ENCODE measurements at places on chromosomes 6 and 20.

GRCh38 chr6:169370666-169371343 lies 117.2 kb upstream of the THBS2 start:
- DNase-seq, result no peak

DNA sequence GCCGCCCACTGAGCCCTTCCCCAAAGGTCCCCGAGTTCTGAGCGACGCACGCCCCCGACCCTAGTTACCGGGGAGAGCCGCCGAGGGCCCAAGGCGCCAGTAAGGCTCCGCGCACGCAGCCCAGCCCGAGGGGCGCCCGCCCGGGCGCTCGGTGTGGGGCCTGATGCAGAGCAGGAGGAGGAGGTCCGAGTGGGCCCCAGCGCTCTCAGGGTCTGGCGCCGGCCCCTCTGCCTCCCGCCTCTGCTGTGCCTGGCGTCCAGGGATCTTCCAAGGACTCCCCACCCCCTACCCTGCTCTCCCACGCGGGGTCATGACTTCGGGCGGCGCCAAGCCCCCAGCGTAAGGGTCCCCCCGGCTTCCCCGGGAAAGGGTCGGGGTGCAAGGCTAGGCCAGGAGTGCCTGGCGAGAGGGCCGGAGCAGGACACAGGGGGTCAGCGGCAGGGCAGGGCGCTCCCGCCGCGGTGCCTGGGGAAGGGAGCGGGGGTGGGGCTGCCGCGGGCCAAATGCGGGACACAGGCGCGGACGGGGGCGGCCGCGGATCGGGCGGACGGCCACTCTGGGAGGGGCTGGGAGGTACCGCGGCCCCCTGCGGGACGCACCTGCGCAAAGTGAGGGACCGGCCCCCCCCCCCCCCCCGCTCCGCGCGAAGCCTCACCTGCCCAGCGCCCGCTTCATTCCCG lies 637 bp downstream of the ABHD12 start:
- DNase-seq, result no peak

DNA sequence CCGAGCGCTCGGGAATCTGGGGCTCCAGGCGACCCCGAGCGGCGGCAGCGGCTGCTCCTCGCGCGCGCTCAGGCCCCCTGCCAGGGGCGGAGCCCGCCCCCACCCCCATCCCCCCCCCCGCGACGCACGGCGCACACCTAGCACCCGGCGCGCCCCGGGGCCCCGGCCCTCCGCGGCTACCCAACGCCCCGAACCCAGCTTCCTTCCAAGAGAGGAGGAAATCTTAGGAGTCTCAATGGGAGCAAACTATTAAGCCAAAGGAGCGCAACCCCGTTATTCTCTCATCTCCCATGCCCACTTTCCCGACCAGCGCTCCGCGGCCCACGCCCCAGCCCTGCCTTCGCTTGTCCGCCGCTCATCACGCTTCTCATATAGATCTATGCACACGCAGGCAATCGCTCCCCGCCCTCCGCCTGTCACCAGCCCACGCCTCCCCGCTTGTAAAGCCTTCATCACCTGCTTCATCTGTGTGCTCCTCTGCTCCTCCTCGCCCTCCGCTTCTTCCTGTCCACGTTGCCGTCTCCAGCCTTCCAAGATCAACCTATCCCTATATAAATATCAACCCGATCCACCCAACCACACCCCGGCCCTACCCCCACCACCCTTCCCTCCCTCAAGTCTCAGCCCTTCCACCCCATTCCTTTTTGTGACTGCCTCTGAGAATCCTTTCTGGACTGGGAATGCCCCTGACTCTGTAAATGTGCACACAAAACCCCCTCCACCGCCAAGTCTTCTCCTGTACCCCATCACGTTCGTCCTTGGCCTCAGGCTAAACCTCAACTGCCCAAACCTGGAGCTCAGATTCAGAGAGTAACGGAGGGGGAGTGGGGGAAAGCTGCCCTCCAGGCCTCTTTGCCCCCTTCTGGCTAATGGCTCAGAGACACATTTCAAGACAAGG lies at the start of gene DLK2:
Gene DLK2, minus strand, starts transcription at position 18 of the 898 bp plus-strand sequence. CDS start 723 bp downstream, outside the sequence.
- DNase-seq, result no peak

DNA sequence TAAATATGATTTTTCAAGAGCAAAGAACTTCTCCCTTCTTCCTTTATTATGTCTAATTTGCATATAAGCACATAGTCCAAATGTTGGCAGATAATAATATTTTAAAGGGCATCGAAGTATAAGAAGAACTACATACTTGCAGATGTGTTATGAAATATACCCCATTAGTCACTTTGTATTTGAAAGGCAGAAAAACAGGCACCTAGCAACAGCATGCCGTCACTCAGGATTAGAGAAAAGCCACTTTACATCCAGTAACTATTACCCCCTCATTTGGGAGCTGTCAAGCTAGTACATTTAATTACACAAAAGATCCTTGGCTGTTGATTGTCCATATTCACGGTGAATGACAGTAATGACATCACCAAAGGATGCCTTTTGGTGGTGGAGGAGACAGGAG lies 99.3 kb upstream of the ARMC2 start:
- no peak for DNase-seq

- no peak for DNase-seq
Measured at GRCh38 chr20:38774167-38774566, 25.9 kb downstream of the ACTR5 start.

DNA sequence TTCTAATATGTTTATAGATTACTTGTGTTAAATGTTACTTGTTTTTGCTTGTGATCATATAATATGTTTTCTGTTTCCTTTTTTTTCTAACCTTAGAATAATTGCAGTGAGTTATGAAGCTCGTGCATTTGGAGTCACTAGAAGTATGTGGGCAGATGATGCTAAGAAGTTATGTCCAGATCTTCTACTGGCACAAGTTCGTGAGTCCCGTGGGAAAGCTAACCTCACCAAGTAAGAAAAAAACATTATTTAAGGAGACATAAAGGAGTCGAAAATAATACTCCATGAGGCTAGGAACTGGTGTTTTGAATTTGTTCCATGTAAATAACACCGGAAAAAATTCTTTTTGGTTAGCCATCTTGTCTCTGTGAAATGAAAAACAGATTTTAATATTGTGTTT lies 6.9 kb downstream of the POLH start:
- no peak for DNase-seq

- DNase-seq, result no peak
Measured at GRCh38 chr6:18326001-18326400, 61.1 kb upstream of the RNF144B start.

DNA sequence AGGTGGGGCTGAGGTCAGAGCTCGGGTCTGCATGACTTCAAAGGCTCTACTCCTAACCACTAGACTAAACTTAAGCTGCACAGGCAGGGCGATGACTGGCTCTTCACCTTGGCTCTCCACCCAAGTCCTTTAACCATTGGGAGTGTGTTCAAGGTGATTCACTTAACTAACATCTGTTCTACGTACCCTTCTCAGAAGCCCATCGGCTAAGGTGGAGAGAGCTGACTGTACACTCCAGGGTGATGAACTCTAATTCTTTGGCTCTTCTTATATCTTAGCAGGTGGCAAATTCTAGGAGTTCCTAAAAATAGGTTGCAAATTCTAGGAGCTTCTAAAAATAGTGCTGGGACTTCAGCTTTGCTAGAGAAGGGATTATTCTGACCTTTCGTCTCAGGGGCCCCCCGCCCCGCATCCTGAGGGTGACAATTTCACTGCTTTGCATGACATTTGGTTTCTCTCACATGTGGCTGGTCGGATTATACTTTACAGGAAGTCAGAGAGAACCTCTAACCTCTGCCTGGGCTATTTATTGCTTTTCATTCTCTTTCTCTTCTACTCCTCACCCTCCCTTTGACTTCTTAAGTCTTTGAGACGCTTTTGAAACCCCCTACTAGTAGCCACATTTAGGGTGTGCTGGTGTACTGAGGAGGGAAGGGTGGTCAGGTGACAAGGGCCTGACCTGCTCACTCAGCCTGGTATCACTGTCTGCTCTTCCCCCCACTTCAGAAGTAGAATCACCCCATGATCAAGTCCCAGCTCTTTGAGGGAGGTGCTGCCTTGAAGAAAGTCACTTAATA lies 55.5 kb downstream of the PRDM1 start:
- DNase-seq, result no peak

GRCh38 chr6:46023216-46023915 lies 7.7 kb upstream of the CLIC5 start:
- DNase-seq, result no peak

GRCh38 chr20:16518784-16519084 lies 54.5 kb downstream of the KIF16B start:
- no peak for DNase-seq

GRCh38 chr6:166907373-166907841 lies 48.9 kb downstream of the RNASET2 start:
- DNase-seq, result no peak

GRCh38 chr6:12138381-12138780 lies 126.3 kb downstream of the HIVEP1 start:
- no peak for DNase-seq

DNA sequence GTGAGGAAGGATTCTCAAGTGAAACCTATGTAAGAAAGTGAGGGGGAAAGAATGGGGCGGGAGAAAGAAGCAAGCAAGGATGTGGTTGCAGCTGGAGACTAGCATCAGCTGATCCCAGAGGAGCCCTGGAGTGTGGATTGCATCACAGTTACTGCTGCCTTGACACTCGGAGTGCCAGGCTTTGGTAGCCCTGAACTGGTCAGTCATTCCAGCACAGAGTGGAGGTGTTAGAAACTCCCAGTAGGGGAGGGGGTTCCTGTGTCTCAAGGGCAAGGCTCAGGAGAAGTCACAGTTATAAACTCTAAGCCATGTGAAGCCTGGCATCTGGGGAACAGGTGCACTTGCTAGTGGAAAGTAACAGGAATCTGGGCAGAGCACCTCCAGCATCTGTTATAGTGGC lies 23.5 kb downstream of the SNAP25 start:
- DNase-seq, result no peak

- no peak for DNase-seq
Measured at GRCh38 chr6:85568411-85568810, 25.2 kb downstream of the SNX14 start.

DNA sequence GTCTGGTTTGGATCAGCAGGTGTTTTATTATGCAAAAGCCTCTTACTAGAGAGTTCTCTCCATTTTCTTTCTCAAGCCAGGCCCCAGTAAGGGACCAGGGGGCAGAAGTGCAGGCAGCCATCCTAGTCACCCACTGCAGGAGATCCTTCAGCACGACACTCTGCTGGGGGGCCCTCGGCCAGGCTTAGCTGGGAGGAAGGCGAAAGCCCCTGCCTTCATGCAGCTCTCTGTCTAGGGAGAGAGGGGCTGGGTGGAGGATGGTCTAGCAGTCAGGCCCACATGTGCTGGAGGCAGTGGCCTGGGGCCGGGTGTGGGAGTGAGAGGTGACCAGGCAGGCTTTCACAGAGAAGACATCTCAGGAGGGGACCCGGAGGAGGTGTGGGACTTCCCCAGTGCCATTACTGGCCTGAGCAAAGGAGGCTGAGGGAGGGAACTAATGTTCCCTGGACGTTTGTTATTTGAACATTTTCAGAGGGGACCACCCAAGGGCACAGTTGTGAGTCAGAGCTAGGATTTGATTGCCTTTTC lies 33.5 kb upstream of the VSTM2L start:
- no peak for DNase-seq

DNA sequence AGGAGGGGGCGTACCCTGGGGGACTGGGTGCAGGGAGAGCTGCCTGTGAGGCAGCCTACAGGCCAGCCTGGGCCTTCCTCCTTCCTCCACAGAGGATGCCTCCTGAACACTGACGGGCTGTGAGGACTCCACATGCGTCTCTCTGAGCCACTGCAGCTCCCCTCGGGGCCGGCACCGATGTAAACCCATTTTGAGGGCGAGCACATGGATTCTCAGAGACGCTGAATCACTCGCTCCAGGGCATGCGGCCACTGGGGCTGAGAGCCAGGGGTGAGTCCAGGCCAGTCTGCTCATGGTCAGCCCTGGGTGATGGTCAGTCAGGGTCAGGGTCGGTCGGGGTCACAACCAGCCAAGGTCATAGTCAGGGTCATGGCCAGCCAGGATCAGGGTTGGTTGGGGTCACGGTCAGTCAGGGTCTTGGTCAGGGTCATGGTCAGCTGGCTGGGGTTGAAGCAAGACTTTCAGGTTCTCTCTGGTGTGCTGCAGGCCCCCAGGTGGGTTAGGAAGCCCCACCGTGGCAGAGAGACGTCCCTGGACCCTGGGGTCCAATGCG lies 14.7 kb upstream of the RBBP8NL start:
- no peak for DNase-seq

- no peak for DNase-seq
Measured at GRCh38 chr6:8889514-8889913, 454.2 kb upstream of the SLC35B3 start.

GRCh38 chr6:157563611-157564284 lies 182.8 kb downstream of the ZDHHC14 start:
- peak; percentile 14 for DNase-seq

DNA sequence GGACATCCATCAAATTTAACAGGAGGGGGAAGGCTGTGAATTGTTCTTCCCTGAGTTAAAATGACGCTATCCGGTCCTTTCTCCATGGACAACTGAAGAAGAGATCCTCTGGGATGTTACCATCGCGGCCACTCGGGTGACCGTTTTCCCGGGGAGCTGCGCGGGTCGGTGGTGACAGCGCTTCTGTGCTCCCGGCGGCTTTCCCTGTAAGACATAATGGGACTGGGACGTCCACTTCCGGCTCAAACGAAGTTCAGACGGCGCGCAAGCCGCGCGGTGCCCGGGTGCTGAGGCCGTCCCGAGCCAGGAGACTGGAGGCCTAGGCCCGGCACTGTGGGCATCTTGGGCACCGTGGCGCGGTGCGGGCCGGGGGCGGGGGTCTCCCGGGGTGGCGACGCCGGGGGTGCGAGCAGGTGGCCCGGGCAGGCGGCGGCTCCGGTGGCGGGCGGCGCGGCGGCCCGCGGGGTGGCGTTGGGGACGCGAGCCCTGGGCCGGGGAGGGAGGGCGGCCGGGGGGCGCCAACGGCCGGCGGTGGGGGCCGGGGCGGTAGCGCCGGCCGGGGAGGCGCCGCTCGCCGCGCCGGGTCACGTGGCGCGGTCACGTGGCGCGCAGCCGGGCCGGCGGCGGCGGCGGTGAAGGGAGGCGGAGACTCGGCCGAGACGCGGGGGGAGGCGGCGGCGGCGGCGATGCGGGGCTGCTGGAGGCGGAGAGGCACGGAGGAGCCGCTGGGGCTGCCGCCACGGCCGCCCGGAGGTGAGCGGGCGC lies 63.6 kb downstream of the GTF2H5 start:
- peak; percentile 69 for DNase-seq

- peak; percentile 95 for DNase-seq
Measured at GRCh38 chr6:105601541-105602236, 198.8 kb upstream of the PREP start.

DNA sequence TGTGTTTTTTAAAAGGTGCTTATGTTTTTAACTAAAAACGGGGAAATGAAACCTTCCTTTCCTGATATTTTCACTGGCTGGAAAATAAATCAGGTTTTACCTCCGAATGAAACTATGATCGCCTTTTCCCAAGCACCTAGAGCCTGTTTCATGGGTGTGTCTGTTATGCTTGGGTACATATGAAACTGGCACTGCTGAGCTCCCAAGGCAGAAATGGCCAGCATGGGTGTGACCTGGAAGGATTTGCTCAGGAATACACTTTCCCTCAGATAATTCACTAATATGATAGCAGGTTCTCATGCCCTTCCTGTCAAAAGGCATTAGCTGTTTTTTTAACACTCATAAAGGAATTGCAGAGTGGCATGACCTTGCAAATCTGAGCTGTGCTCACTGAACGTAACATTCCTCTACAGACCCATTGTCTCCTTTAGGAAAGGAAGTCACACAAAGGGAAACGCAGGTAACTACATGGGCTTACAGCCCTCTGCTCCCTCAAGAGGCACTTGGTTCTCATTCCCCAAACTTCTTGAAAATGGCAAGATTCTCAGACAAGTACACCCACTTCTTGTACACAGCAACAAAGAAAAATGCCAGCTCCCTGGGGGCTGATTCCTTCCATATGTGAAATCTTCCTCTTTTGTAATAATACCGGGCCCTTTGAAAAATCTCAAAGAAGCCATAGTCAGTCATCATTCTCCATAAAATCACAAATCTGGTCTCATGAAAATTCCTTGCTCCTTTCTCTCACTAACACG lies 72.7 kb downstream of the METTL24 start:
- no peak for DNase-seq

All from fibroblast of skin of right quadriceps (primary cell).